ENCODE measurements at places on chromosomes 5 and 9.
A peak's percentile ranks its signal among the peaks of the same experiment; 100 is the strongest.

DNA sequence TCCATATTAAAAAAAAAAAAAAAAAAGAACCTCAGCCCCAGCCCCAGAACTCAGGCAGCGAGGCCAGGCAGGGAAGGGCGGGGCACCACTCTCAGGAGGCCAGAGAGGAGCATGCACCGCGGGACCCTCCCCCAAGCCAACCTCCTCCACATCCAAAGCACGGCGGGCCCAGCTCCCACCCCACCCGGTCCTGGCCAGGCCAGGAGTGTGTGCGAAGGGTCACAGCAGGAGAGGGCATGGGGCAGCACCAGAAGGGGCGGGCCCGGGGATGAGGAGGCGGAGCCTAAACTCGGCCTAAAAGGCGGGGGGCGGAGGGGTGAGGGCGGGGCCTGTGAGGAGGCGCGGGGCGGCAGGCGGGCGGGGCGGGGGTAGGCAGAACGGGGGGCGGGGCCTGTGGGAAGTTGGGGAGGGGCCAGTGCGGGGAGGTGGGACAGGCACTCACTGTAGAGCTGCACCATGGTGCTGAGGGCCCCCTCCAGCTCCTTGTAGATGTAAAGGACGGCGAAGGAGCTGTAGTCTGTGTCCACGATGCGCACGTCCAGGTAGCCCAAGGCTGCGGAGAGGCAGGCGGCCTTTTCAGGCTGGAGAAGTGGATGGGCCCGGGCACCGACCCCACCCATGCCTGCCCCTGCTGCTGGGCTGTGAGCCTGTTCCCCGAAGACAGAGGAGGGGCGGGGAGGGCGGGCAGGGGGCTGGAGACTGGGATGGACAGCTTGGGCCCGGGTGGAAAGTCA is 1.2 kb downstream of the LCN15 start:
- DNase-seq = peak; percentile 79

GRCh38 chr5:135546101-135546500 is 10.3 kb upstream of the NEUROG1 start:
- DNase-seq = no peak

DNA sequence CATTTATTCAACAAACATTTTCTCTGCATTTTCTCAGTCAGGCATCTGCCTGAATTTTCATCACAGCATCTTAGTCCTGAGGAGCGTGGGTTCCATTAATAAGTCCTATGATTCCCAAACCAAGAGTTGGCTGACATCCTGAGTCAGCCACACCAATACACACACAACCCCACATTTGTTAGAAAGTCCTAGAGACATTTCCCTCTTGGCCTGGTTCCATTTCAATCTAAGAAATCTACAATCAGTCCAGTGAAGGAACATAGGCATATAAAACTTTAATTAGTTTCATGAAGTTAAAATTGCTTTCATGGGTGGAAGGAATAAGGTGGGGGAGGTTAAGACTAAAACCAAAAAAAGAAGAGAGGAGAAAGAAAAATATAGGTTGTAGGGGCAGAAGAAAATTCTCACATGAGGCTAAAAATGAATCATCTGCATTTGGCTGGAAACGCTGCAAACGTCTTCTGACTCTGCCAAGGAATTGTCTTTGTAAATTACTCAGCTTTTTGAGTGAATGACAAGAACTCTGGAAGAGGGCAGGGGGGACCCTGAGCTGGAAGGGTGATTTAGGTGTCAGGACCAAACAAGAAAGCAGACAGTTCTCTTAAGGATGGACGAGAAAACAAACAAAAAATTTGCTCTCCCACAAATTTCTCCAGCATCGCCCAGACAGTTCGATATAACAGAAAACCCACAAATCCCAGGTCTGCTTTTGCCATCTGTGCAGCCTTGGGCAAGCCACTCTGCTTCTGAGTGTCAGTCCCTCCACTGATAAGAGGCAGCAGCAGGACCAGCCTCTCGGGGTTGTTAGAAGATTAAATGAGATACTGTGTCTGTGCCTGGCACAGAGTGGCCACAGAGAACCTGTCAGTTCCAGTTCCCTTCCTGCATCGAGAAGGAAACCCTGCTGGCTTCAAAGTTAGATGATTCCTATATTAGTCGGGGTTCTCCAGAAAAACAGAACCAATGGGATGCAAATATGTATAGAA is 289.7 kb downstream of the CDK5RAP2 start:
- no peak for DNase-seq

DNA sequence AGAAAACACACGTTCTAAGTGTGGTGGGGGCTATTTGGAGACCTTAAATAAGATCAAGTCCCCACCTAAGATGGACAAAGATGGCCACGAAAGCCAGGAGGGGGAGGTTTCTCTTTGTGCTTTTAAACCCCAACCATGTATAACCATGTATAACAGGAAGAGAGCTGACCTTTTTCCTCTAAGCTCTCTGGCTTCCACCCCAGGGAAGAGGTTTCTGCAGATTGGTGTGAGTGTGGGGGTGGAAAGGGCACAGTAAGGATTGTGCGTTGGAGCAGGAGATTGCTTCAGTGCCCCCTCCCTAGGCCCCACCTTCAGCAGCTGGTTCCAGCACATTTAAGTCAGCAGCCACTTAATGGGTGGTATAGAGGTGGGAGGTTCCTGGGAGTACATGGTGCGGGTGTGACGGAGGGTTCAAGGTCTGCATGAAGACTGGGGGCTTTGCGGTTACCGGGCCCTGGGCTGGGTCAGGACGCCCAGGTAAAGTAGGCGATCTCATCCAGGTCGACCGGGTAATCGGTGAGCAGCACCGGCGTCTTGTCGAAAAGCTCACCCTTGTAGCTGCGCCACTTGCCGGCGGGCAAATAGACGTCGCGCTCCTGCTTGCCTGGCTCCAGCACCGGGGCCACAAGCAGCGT is 6.2 kb downstream of the MYORG start:
- DNase-seq = no peak

- no peak for DNase-seq
Observed at GRCh38 chr9:98045234-98046179, 11.0 kb upstream of the NANS start.

DNA sequence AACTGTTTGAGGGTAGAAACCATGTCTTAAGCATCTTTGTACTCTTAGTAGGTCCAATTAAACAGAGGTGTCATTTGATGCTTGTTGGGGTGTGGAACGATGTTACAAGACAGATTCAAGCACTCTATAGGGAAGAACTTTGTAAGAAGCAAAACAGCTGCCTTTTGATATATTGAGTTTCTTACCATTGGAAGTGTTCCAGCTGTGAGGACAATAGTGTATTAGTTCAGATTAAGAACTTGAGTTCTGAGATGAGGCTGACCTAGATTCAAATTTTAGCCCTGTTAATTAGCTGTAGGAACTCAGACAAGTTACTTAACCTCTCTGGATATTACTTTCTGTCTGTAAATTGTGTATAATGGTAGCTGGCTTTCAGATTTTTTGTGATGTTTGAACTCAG is 19.6 kb upstream of the ZNF462 start:
- no peak for DNase-seq

DNA sequence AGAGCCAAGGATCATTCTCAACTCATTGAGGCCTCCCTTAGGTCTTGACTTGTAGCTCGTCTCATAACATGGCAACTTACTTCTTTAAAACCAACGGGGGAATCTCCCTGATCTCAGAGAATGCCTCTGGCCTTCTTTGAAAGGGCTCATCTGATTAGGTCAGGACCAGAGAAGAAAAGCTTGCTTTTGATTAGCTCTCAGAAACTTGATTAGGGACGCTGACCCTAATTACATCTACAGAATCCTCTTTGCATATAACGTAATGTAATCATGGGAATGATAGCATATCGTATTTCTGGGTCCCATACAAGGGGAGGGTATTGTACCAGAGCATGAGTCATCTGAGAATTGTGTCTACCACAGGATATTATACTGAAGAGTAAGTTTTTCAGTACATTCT is 125.1 kb upstream of the SH3GL2 start:
- DNase-seq = no peak

- no peak for DNase-seq
Observed at GRCh38 chr9:21741151-21741550, 61.3 kb upstream of the MTAP start.

- DNase-seq = no peak
Observed at GRCh38 chr5:72830362-72830761, 13.9 kb downstream of the TNPO1 start.

DNA sequence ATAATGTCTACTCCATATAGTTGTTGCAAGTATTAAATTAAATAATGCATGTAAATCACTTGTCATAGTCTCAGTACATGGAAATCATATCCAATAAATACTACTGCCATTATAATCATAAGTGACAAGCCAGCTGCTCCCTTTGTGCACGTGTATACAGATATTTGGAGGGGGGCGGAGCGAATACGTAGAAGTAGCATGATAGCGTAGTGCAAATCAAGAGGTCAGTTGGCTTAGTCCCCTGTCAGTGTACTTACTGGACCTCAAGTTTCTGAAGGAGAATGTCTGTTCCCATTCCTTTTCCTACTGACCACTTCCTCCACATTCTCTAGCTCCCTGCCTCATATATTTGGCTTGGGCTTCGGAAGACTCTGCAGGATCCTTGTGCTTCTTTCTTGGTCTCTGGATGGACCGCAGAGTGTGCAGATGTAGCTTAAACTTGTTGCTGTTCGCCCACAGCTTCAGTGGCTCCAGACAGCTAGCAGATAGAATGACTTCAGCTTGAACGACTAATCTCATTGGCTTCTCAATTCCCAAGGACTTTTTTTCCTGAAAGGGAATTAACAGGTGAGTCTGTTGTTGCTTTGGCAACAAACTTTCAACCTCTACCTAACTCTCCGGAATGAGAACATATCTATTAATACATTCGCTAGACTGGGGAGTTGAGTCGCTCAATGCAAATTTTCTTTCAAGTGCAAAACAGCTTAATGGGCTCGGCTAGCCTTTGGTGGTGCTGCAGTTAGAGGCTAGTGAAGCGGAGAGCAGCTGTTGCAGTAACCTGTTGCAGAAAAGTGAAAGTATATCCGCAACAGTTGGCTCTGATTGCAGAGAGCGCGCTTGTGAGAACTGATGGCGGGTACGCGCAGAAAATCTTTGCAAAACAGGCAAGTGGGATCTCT is at the start of gene PCDHB1:
TSS of gene PCDHB1 (plus strand) at position 753 of the 899 bp plus-strand sequence. CDS start at position 850, 97 bp downstream.
- no peak for DNase-seq

DNA sequence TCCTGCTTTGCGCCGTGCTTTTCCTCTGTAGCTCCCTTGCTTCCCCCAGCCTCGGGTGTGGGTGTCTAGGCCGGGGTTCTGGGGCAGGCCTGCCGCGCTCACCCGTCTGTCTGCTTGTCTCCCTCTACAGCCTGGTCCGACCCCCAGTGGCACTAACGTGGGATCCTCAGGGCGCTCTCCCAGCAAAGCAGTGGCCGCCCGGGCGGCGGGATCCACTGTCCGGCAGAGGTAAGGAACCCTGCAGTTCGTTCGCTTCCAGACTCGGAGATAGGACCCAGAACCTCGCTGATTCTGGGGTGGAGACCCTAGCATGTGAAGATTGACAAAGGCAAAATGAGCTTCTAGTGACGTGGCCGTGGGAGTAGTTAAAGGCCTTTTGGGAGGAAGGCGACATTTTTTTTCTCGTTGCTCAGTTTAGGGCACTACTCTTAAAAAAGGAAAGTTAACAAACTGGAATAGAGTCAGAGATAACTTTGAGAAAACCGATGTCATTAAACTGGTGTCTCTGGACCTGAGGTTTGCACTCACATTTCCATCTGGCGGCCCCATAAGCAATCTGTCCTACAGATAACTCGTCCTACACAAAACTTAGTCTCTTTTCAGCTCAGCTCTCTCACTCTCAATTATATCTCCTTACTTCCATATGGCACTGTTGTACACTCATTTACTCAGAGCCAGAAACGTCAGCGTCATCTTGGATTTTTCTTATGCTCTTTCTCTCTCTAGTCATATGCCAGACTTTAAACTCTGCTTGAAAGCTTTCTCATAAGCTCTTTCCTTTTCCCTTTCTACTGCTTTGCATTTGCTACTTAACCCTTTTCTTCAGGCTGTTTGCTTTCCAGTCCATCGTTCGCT is 561 bp downstream of the SEC61B start:
- no peak for DNase-seq

DNA sequence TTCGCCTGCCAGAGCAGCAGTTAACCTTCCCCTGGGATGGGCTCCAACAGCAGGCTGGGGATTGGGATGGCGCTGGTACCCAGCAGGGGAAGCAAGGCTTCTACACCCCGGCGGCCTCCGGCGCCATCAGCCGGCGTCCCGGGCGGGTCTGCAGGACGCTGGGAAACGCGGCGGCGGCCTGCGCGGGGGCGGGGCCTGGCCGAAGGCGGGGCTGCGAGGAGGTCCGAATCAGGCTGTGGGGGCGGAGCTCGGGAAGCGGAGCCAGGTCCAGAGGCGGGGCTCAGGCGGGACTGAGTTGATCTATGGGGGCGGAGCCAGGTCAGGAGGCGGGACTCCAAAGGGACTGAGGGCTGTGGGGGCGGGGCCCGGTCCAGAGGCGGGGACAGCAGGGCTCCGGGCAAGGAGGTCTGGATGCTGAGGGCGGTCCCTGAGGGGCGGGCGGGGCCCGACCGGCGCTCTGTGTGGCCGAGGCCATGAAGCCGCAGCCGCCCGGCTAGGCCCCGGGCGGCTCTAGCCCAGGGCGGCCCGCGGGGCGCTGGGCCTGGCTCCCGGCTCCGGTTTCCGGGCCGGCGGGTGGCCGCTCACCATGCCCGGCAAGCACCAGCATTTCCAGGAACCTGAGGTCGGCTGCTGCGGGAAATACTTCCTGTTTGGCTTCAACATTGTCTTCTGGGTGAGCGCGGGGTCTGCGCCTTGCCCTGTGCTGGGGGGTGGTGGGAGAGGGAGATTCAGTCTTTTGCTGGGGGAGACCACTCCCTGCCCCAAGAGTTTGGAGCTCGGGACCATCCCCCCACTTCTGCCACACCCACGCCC is at the start of gene TSPAN17:
TSS of gene TSPAN17 (plus strand) at position 455 of the 813 bp plus-strand sequence. CDS start at position 587, 132 bp downstream.
- DNase-seq = peak; percentile 100

DNA sequence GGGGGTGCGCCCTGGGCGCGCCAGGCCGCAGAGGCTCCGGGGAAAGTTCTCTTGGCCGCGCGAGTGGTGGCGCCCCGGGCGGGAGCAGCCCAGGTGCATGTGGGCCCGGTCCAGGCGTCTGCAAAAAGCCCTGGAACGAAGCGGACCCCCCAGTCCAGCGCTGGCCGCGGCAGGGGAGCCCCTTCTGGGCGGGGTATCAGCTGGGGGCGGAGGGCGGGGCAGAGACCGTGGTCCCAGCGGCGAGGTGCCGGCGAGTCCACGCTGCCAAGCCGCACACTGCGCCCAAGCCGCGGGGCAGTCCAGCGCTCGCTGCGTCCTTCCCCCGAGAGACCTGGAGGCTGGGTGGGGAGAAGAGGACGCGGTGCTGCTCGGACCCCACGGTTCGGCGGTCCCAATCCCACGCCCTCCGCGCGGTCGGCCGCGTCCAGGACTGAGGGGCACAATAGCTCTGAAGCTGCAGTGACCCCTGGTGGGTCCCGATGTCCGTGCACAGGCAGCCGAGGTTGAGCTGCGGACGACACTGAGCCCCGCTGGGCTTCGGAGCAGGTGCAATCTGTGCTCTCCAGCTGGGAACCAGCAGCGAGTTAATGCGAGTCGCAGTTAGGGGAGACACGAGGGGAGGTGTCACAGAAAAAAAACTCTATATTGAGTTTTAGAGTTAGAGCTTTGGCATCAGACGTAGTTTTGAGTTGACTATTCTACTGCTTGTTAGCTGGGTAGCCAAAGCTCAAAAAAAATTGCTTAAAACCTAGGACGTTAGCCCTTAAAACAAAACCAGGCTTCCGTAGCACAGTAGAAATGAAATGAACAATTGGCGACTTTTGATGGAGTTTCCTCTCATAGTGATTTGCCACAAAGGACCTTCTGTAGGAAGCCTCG is 1.1 kb upstream of the EPB41L4A start:
- DNase-seq = peak; percentile 91

GRCh38 chr9:29865764-29866313 is 2292.6 kb upstream of the C9orf72 start:
- no peak for DNase-seq
